Stimulated activated CD4-positive, alpha-beta T cell treated with anti-CD3 and anti-CD28 coated beads, Interleukin-4, amount 100 ng/mL, for 4 hours (primary cell): ENCODE measurements at places on chromosomes 7 and 10.

DNA sequence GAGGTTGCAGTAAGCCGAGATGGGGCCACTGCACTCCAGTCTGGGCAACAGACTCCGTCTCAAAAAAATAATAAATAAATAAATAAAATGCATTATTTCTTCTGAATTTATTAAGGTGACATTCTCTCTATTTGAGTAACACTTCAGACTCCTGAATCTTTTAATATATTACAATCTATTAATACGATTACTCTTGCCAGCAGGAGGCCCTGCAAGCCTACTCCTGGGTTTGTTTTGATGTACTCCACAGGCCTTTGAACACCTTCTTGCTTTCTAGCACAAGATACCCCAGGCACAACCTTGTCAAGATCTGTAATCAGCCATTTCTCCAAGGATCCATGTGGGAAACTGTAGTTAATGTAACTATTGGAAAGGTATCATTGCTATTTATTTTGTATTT lies 63.5 kb downstream of the COBL start:
- no peak for DNase-seq

GRCh38 chr10:126013489-126014281 lies 117.3 kb downstream of the FANK1 start:
- no peak for DNase-seq

DNA sequence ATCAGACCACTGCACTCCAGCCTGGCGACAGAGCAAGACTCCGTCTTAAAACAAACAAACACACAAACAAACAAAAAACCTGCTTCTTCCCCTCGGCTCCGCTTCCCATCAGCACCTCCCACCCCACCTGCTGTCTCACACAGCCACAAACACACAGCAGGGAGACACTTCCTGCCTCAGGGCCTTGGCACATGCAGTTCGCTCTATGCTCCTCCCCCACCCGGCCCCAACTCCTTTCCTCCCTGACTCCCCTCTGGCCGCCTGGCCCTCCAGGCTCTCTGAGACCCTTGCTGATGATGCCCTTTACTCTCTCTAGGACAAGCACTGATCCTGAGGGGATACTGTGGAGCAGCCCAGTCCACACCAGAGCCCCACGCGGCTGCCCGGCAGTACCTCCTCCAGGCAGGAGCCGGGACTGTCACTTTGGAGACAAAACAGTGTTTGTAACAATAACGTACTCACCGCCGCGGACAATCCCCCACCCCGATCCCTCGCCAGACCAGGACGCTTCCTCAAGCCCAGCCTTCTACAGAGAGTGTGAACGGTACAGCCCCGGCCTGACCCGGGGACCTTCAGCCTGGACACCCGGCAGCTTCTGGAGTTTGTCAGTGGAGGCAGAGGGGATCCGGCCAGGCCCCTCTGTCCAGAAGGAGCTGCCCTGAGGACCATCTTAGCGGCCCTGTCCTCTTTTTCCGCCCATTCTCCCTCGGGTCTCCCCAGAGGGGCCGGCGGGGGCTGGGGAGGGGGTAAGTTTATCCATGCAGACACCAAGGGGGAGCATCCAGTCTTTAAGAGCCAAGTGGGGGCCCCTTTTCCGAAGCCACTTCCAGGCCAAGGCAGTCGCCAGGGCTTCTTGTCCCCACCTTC lies 50.0 kb upstream of the GTF2IRD1 start:
- no peak for DNase-seq

DNA sequence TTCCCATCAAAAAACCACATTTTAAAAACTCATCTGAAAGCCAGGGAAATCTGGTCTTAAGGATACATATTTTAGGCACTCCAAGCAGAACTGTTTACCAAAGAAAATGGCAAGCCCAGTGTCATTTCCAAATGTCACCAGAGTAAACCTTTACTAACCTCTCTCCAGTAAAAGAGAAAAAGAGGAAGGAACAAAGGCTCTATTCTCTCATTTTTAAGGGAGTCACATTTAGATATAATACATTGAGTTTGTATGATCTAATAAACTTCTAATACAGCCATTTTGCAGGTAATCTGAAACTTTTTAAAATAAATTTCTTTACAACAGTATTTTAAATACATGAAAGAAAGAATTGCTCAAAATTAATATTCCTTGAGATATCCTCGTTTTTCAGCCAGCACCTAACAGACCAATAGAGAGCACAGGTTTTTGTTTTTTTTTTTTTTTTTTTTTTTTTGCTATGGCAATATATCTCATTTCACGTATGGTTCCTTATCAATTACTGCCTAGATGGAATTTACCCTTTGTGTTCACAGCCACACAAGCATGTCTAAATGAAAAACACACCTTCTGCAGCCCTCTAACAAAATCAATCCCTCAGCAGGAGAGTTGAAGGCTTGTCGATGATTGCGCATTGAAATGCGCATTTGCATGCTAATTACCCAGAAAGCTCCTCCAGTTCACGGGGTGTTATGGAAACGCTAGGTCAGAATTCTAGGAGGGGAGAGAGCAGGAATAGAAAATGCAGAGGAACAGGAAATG lies 39.8 kb upstream of the MSRB2 start:
- DNase-seq = no peak

GRCh38 chr7:99193527-99194220 lies 14.2 kb downstream of the KPNA7 start:
- DNase-seq = no peak

DNA sequence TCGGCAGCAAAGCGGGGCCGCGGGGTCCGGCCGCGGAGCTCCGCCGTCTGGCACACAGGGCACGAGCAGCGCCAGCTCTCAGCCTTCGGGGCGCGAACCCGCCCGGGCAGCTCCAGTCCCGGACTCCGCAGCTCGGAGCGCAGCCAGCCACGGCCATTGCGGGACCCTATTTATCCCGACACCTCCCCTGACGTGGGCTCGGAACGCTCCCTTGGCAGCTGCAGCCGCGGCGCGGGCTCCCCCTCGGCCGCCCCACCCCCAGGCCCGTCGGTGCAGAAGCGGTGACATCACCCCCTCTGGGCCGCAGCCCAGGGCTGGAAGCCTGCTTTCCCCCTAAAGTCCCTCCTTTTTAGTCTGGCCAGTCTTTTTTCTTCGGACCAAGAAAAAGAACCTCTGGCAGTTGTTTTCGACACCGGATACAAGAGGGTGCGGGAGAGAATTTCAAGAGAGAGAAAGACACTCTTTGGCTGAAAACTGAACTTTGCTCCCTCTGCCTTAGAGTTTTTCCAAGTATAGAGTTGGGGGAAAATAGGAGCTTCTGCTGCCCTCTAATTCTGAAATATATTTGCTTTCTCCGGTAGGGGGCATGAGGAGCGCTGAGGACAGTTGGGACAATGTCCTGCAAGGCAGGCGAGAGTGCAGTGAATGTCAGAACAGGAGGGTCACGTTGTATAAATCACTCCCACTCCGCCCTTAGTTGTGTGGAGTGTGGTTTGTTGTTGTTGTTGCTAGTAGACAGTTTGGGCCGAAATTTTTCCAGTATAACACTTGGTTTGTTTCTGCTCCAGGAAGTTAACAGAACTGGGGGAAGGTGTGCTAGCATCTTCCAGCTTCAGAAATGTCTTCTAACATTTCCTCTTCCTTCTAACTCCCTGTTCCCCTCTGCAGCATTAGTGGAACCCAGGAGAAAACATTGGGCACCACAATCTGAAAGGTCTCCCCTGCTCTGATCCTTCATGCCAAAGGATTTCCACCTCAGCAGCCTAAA lies at the start of gene SFRP4:
SFRP4 (minus strand) TSS at position 145 of the 988 bp plus-strand sequence. CDS start 280 bp downstream, outside the sequence.
- no peak for DNase-seq

DNA sequence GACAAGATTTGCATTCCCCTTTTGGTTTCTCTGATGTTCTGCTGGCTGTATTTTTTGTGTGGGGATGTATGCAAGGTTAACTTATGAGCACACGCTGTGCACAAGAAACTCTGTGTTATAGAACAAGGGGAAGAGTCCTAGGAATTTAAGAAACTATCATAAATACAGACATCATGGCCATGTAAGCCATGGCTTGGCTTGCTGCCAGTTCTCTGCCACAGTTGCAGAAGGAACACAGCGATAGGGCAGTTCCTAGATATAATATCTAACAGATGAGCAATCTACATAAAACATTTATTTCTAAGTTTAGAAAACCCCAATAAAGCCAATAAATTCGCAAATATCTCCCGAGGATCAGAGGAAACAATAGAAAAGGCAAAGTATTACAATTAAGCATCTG lies 153.3 kb downstream of the LRRTM3 start:
- DNase-seq = no peak

DNA sequence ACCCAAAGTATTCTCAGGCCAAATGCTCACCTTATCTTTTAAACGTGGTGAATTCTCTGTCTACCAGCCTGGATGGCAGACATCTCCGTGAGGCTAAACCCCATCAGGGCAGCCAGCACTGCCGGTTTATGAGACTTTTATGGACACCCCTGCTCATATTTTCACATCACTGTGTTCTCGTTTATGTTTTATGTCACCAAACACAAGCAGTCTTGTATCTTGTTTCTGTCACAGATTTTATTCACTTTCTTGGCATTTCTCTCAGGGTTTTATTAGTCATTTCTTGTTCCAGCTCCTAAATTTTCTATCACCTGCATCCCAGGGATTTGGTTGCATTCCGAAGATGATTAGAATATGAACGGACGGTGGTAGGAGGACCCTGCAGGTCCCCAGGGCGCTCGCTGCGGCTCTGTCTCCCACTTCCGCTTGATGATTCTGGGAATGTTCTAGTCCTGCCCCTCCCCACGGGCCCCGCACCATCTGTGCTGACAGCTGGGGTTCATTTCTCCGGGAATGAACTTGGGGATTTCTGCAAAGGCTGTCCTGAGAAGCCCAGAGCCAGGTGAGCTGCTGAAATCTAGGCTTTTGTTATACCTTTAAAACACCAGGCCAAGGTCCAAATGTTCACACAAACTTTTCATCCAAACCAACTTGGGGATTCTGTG lies 217.6 kb downstream of the GFRA1 start:
- no peak for DNase-seq

DNA sequence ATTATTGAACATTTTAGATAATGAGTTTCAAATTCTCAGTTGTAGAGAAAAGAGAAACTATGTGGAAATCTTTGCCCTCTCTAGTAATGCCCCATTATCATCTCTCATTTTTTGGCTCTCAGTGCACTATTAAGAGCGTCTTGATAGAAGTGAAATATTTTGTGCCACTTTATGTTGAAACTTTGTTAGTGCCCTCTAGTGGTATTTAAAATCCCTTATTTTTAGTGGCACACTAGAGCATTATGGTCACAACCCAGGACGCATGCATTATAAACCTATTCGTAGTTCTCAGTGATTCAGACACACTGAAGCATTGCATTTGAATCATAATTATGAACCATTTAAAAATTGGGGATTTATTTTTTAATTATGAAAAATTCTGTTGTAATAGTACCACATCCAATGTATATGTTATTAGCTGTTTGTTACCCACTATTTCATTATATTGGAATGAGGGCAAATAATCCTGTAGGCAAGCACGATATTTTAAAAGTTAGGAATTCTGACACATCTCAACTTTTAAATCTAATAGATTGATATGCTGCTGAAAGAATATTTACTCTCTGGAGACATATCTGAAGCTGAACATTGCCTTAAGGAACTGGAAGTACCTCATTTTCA lies 21.9 kb downstream of the PDCD4 start:
- DNase-seq = no peak

GRCh38 chr7:24417526-24418120 lies 133.6 kb downstream of the NPY start:
- DNase-seq = no peak

- DNase-seq = no peak
Measured at GRCh38 chr7:95993380-95993779, 221.0 kb downstream of the DYNC1I1 start.

GRCh38 chr10:623014-623413 lies 66.5 kb downstream of the DIP2C start:
- DNase-seq = no peak

DNA sequence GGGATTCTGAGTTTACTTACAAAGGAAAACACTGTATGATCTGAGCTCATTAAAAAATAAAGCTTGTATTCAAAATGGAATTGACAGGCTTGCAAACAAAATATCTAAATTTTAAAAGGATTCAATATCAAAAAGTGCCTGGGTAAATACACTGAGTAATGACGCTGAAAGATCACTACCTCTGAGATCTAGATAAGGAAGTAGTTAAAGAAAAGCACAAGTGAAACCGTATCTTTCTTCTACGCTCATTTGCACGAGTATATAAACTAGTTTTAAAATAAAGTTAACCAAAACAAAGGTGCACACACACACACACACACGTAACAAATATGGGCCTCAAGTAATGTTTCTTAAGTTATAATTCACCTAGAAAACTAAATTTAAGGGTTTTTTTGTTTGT lies 93.4 kb downstream of the SNX13 start:
- no peak for DNase-seq

DNA sequence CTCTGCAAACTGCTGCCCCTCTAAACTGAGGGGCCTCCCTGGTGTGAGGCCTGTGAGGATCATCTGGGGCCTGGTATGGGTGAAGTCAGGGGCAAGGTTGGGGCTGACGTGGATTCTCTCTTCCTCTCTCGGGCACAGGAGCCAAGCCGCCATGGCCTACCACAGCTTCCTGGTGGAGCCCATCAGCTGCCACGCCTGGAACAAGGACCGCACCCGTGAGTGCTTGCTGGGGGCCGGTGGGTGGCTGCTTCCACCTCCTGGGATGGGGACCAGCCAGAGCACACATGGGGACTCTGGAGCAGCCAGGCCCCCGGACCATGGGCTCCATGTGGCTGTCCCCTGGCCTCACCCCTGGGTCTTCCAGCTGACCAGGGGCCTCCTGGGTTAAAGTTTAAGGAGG lies 11.0 kb downstream of the ARPC1B start:
- no peak for DNase-seq

DNA sequence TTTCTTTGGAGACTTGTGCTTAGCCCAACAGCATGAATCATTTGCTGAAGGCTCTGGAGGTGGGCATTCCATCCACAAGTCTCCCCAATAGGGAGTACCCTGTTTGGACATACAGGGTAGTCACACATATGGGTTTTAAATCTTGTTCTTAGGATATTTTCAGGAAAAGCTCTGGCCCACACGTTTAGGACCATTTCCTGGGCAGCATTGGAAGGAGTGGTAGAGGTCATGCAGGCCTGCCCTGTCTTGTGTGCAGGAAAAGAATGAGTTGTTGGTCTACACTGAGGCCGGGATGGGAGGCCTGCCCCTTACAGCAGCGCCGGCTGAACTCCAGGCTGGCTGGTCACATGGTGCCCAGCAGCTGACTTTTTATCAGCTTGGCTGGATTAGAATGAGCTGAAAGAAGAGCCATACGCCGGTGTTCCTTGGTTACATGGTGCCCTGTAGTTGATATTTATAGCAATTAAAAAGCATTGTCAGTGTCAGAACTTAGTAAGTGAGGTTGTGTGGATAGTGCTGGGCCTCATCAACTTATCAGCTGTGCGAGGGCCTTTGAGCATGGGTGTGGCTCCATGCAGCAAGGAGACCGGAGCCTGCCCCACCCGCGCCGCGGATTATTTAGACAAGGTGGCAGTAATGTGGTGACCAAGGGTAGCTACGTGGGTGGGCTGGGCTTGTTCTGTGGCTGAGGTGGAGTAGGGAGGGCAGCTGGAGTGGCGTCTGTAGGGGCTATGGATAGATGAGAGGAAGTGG lies 28.6 kb downstream of the OGDH start:
- DNase-seq = no peak

- no peak for DNase-seq
Measured at GRCh38 chr7:18890134-18890533, 227.3 kb downstream of the TWIST1 start.

DNA sequence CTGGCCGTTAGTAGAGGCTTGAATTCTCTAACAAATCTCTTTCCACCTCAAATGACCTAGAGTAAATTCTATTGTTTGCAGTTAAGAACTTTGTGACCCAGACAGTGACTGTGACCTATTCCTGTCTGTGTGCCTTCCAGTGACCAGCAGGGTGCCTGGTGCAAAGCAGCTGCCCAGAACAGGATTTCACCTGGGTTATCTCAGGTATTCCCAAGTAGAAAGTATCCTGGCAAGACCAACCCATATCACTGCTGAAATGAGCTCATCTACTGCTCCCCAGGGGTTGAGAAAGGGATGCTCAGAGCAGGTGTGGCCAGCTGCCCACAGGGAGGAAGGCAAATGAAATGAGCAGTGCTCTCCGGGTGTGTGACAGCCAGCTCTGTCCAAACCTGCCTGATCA lies 2.1 kb upstream of the MSMB start:
- no peak for DNase-seq
